Activated B cell treated with CpG ODN at 0.5 μM for 24 hours (primary cell): ENCODE measurements at places on chromosomes 6 and 20. TPM values are rescaled to one million over a fixed set of nuclear protein-coding genes. Genes with fewer than 3 reads are reported as not detected.

DNA sequence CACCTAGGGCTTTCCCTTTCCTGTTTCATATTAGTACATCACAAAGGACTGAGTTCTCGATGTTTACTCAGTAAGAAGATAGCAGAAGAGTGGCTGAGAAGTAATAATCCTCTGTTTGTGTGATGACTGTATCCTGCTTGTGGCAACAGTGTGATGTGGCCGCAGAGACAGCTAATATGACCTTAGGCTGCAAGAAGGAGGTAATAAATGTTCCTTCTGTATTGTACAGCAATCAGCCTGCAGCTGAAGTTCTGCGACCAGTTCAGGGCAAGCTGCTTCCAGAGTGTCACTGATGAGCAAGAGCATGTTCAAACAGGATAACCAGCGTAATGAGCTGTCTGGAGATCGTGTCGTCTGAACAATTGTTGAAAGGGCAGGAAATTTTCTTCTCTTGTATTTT, 70.9 kb downstream of the OPN5 start:
- H3K4me1 ChIP-seq: no peaks in the 10 kb centered on the region
- no peaks in the 10 kb centered on the region for H3K36me3 ChIP-seq
- no peak for DNase-seq
- peaks cover 2% of the 10 kb centered on the region for H3K27me3 ChIP-seq
- H3K27ac ChIP-seq: no peak overlapping the region

DNA sequence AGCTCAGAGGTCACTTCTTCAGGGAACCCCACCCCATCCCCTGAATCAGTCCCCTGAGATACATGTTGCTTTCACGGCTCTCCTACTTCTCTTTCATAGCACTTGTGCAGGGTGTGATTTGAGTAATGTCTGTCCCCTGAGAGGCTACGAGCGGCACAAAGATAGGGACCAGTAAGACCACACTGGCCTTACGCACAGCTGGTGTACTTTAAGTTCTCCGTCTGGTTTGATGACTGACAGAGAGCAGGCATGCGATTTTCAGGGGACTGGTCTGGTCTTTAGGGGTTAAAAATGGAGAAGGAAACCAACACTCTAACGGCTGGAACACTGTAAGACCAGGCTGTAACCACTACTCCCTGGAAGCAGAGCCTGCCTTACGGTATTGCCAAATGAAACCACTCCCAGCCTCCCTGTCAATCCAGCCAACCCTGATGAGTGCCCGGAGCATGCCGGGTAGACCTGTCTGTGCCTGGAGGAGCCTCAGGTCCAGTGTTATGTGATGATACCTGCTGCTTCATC, 47.1 kb downstream of the ELMO2 start:
- peaks cover 60% of the 10 kb centered on the region for H3K36me3 ChIP-seq
- DNase-seq: peak; percentile 32
- no peaks in the 10 kb centered on the region for H3K27me3 ChIP-seq
- peak overlapping the region; percentile 70 for H3K4me3 ChIP-seq

GRCh38 chr6:119476554-119476953, 127.0 kb upstream of the MAN1A1 start:
- no peak for DNase-seq
- H3K36me3 ChIP-seq: no peaks in the 10 kb centered on the region
- H3K27ac ChIP-seq: no peak overlapping the region
- H3K4me1 ChIP-seq: peaks cover 2% of the 10 kb centered on the region
- H3K27me3 ChIP-seq: no peaks in the 10 kb centered on the region

DNA sequence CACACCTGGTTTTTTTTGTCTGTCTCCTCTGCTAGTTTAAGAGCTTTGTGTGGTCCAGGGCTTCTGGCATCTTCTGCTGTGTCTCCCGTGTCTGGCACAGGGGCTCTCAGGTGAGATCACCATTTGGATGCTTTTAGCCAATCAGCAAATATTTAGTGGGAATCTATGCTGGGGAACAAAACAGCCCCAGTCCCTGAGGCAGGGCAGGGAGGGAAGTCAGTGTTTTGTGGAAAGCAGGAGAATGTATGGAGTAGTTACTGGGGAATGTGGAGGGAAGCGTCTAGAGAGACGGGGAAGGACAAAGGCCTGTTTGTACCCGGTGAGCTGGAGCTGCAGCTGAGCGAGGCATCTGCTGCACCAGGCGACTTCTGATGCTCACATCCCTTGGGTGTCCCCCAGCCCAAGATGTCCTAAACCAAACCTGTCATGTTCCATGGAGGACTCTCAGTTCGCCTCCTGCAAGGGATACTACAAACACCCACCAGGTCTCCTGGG, 49.3 kb upstream of the NNAT start:
- H3K27ac ChIP-seq: no peak overlapping the region
- DNase-seq: no peak
- peaks cover 6% of the 10 kb centered on the region for H3K27me3 ChIP-seq
- no peaks in the 10 kb centered on the region for H3K4me1 ChIP-seq
- no peak overlapping the region for H3K4me3 ChIP-seq

DNA sequence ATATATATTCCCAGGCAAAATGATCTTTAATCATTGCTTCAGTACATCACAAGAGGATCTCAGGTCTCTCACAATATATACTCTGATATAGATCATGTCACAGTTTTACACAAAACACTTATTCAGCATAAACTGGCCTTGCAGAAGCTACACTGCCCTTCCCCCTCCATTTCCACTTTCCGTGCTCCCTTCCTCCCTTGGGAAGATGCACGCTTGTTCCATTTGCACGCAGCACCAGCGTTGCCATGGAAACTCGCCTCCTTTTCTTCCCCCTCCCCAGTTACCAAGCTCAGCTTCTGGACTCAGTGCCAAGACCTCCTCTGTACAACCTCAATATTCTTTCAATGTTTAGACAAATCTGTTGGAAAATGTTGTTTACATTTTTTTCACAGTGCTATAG, 154.6 kb downstream of the RFPL4B start:
- no peaks in the 10 kb centered on the region for H3K27me3 ChIP-seq
- H3K36me3 ChIP-seq: no peaks in the 10 kb centered on the region
- H3K4me3 ChIP-seq: no peak overlapping the region
- H3K4me1 ChIP-seq: no peaks in the 10 kb centered on the region
- DNase-seq: no peak

- H3K4me1 ChIP-seq: no peaks in the 10 kb centered on the region
- no peaks in the 10 kb centered on the region for H3K36me3 ChIP-seq
- H3K27ac ChIP-seq: no peak overlapping the region
- H3K4me3 ChIP-seq: no peak overlapping the region
- H3K27me3 ChIP-seq: no peaks in the 10 kb centered on the region
Measured at GRCh38 chr6:143368426-143368825, 82.1 kb downstream of the ADAT2 start.

GRCh38 chr6:14128012-14128411, 10.4 kb downstream of the CD83 start:
- H3K27me3 ChIP-seq: no peaks in the 10 kb centered on the region
- peak overlapping the region; percentile 70 for H3K27ac ChIP-seq
- peaks cover 97% of the 10 kb centered on the region for H3K36me3 ChIP-seq
- H3K4me3 ChIP-seq: peak overlapping the region; percentile 79
- H3K4me1 ChIP-seq: peaks cover 100% of the 10 kb centered on the region

DNA sequence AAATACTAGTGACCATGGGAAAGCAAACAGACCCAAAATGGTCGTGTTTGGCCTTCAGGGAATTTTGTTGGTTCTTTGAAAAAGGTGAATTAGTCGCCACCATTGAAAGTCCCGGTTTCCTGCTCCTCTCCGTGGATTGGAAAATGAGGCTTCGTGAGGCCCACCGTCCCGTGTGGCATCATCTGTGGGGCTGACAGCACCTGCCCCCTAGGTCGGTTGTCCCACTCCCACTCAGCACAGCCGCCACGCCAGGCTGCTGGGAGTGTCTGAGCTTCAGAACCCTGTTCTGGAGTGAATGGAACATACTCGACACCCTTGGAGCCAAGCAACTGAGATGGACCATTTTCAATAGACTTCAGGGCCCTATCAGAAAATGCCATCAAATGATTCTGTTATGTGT, 33.0 kb upstream of the FOXC1 start:
- H3K36me3 ChIP-seq: no peaks in the 10 kb centered on the region
- peaks cover 18% of the 10 kb centered on the region for H3K27me3 ChIP-seq
- peaks cover 4% of the 10 kb centered on the region for H3K4me1 ChIP-seq

DNA sequence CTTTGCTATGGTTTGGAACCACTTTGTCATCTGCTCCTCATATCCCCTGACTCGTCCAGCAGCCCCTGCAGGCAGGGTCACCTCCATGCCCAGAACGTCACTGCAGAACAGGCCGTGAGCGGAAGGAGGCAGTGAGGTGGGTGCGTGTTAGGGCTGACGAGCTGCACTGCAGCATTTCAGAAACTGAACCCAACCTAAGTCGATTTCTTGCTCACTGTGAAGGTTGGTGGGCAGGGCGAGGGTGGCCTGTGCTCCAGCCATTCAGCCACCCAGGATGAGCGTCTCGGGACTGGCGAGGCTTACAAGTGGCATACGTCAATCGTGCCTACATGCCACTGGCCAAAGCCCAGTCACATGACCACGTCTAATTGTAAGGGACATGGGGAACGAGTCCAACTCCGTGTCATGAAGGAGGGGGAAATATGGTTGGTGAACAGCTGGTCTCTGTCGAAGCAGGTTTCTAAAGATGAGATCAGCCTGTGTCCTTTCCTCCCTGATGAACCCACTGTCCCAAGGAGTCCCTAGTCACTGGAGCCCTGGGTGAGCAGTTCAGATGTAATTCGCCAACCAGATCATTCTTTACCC, 289.1 kb downstream of the TAF4 start:
- H3K27ac ChIP-seq: no peak overlapping the region
- H3K36me3 ChIP-seq: no peaks in the 10 kb centered on the region
- no peak for DNase-seq
- no peaks in the 10 kb centered on the region for H3K4me1 ChIP-seq
- H3K27me3 ChIP-seq: no peaks in the 10 kb centered on the region
- H3K4me3 ChIP-seq: no peak overlapping the region

GRCh38 chr6:53139841-53140413, 8.7 kb downstream of the GCM1 start:
- no peak overlapping the region for H3K4me3 ChIP-seq
- H3K36me3 ChIP-seq: peaks cover 5% of the 10 kb centered on the region
- H3K27me3 ChIP-seq: peaks cover 2% of the 10 kb centered on the region
- no peaks in the 10 kb centered on the region for H3K4me1 ChIP-seq
- H3K27ac ChIP-seq: no peak overlapping the region
- DNase-seq: no peak

MYL9 gene
- 5.4 and 8.0 TPM in 2 replicates for total RNA-seq

CDSN gene
- not detected in 2 replicates for total RNA-seq

SLC22A16 gene
- not detected in 2 replicates for total RNA-seq

TOX2 gene
- total RNA-seq: 4.8 and 5.0 TPM in 2 replicates

PTCHD4 gene
- total RNA-seq: not detected in 2 replicates
